T-helper 2 cell treated with Interferon-gamma antibody and Interleukin-4, amounts not matched to agents 5 μg/mL and 100 μg/mL, for 36 hours (primary cell): ENCODE measurements at places on chromosomes 16 and 17.

GRCh38 chr16:84970447-84971127 lies 40.7 kb downstream of the ZDHHC7 start:
- no peak overlapping the region for H3K4me3 ChIP-seq
- H3K27ac ChIP-seq = no peak overlapping the region
- H3K4me1 ChIP-seq = peaks cover 4% of the 10 kb centered on the region
- peaks cover 2% of the 10 kb centered on the region for H3K27me3 ChIP-seq

DNA sequence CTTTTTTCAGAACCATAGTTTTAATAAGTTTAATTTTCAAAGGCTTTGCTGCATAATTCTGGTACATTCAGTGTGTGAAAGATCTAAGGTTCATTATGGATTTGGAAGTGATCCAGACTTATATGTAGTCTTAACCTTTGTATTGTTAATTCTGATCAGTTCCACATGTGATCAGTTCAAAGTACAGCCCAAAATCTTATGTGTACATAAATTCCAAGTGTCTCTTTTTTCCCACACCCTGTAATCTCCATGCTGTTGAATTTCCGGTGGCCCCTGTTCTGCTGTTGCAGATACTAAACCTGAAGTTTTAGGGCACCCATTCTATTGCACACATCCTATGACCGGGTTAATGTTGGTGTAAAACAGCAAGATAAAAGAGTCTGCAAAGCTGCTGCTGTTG lies 1147.5 kb upstream of the CDH8 start:
- no peaks in the 10 kb centered on the region for H3K36me3 ChIP-seq
- no peaks in the 10 kb centered on the region for H3K27me3 ChIP-seq
- no peak overlapping the region for H3K4me3 ChIP-seq
- H3K27ac ChIP-seq = no peak overlapping the region
- no peaks in the 10 kb centered on the region for H3K4me1 ChIP-seq

- no peak overlapping the region for H3K27ac ChIP-seq
- peaks cover 2% of the 10 kb centered on the region for H3K4me1 ChIP-seq
- no peak overlapping the region for H3K4me3 ChIP-seq
- DNase-seq = no peak
- peaks cover 39% of the 10 kb centered on the region for H3K27me3 ChIP-seq
These were observed 48.5 kb downstream of the CDH13 start for GRCh38 chr16:82675300-82675699.

DNA sequence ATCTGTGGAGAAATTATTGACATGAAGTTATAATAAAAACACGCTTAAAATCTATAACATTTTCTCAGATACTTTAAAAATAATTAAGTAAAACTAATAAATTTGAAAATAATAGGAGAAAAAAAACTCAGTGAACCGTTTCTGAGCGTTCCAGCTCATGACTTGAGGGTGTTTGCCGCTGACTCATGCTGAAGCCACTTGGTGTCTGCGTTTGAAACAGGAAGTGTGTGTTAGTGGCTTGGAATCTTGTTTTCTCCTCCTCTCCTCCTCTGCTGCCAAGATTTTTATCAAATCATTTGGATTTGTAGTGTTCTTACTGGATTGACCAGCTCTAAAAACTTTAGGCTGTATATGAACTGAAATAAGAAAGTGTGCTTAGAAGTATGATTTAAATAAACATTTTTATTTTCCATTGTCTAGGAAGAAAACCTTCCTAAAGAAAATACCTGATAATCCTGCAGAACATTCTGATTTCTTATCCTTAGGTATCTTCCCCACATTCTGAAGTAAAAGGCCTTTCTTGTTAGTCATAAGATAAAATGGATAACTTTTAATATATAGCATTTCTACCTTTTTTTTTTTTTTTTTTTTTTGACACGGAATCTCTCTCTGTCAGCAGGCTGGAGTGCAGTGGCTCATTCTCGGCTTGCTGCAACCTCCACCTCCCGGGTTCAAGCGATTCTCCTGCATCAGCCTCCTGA lies 30.8 kb downstream of the USP10 start:
- peaks cover 11% of the 10 kb centered on the region for H3K36me3 ChIP-seq
- peak overlapping the region; percentile 45 for H3K4me3 ChIP-seq
- H3K27me3 ChIP-seq = no peaks in the 10 kb centered on the region
- peaks cover 41% of the 10 kb centered on the region for H3K4me1 ChIP-seq
- H3K27ac ChIP-seq = peak overlapping the region; percentile 74

GRCh38 chr16:78796221-78796866 lies 696.9 kb downstream of the WWOX start:
- no peak overlapping the region for H3K4me3 ChIP-seq
- no peak overlapping the region for H3K27ac ChIP-seq
- DNase-seq = no peak
- H3K36me3 ChIP-seq = no peaks in the 10 kb centered on the region
- H3K4me1 ChIP-seq = peaks cover 28% of the 10 kb centered on the region

GRCh38 chr16:78520470-78520869 lies 421.0 kb downstream of the WWOX start:
- no peaks in the 10 kb centered on the region for H3K36me3 ChIP-seq
- H3K27ac ChIP-seq = no peak overlapping the region
- no peak overlapping the region for H3K4me3 ChIP-seq
- H3K27me3 ChIP-seq = no peaks in the 10 kb centered on the region
- no peaks in the 10 kb centered on the region for H3K4me1 ChIP-seq

DNA sequence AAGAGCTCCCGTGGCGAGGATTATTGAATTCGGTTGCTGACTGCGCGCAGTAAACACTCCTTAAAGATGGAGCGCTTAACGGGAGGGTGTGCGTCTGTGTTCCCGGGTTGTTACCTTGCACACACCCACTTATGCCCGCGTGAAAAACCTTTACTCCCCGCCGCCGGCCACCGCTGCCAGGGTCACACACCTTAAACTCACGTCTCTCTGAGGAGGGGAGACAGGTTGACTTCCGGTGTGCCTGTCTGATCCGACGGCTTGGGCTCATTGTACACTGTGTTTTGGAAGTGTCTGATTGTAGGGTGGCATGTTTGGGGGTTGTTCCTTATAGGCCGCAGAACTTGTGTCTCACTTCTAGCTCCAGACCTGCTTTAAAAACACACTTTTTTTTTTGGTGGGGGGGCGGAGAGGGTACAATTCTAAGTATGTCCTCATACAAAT lies 66.8 kb downstream of the KPNA2 start:
- peaks cover 25% of the 10 kb centered on the region for H3K36me3 ChIP-seq
- peaks cover 2% of the 10 kb centered on the region for H3K27me3 ChIP-seq
- no peak for DNase-seq
- peak overlapping the region; percentile 94 for H3K4me3 ChIP-seq

DNA sequence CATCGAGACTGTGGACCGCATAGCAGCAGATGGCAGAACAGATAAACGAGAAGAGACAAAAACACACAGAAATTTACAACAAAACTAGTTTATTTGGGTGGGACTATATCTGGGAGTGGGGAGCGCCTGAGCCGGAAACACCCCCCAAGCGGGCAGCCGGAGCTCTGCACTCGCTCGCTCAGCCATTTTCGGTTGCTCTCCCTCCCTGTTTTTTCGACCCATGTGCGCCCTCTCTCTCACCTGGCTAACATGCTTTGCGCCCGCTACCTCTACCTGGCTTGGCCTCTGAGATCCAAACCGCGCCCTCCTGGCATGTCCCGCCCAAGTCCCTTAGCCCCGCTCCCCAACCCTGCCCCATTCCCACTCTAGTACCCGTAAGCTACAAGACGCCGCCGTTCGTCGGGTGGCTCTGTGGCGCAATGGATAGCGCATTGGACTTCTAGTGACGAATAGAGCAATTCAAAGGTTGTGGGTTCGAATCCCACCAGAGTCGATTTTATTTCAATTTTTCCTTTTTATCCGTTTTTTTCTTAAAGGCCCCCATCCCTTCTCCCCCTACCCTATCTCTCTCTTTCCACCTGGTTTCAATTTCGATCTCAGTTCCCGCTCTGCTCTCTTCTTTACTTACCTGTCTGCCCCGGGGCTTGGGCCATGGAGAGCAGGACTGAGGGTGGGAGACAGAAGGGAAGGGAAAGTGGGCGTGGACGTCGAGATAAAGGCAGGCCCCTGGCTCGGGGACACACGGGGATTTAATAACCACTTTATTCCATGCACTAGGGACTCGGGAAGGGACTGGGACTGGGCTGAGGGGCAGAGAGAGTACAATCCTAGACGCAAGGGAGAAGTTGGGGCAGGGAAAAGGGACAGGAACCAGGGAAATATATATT lies 2.4 kb upstream of the ALOXE3 start:
- H3K27me3 ChIP-seq = peaks cover 68% of the 10 kb centered on the region
- peak overlapping the region; percentile 93 for H3K27ac ChIP-seq
- peaks cover 2% of the 10 kb centered on the region for H3K36me3 ChIP-seq
- peak overlapping the region; percentile 94 for H3K4me3 ChIP-seq
- DNase-seq = peak; percentile 80

DNA sequence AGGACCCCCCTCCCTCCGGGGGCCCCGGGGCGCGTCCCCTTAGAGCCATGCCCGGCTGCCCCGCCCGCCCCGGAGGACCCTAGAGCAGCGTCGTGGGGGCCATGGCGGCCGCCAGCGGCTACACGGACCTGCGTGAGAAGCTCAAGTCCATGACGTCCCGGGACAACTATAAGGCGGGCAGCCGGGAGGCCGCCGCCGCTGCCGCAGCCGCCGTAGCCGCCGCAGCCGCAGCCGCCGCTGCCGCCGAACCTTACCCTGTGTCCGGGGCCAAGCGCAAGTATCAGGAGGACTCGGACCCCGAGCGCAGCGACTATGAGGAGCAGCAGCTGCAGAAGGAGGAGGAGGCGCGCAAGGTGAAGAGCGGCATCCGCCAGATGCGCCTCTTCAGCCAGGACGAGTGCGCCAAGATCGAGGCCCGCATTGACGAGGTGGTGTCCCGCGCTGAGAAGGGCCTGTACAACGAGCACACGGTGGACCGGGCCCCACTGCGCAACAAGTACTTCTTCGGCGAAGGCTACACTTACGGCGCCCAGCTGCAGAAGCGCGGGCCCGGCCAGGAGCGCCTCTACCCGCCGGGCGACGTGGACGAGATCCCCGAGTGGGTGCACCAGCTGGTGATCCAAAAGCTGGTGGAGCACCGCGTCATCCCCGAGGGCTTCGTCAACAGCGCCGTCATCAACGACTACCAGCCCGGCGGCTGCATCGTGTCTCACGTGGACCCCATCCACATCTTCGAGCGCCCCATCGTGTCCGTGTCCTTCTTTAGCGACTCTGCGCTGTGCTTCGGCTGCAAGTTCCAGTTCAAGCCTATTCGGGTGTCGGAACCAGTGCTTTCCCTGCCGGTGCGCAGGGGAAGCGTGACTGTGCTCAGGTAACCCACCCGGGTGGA lies 759 bp downstream of the ALKBH5 start:
- peak overlapping the region; percentile 98 for H3K27ac ChIP-seq
- no peaks in the 10 kb centered on the region for H3K27me3 ChIP-seq
- peak overlapping the region; percentile 98 for H3K4me3 ChIP-seq
- peak; percentile 67 for DNase-seq
- H3K36me3 ChIP-seq = peaks cover 33% of the 10 kb centered on the region

DNA sequence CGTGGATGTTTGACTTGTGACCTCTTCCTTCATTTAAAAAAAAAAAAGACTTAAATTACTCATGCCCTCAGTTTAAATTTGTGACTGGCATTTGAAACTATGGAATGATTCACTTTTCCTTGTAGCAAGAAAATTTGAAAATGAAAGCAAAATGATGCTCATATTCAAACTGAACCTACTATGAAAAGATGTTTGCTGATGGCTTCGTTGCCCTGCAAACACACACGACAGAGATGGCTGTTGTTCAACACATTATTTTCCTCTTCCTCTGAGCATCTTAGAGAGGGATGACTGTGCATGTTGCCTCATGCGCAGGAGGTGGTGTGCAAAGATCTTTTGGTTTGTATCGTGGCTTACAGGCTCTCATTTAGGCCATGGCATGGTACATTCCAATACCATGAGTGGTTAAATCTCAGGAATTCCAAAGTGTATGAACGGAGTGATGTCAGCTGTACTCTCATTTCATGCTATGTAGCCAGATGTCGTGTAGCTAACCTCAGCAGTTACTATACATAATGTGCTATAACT lies 164.5 kb downstream of the PRKCA start:
- H3K4me3 ChIP-seq = peak overlapping the region; percentile 73
- peak; percentile 81 for DNase-seq
- peak overlapping the region; percentile 87 for H3K27ac ChIP-seq
- H3K27me3 ChIP-seq = no peaks in the 10 kb centered on the region
